Posterior vena cava (tissue), 2 donors: ENCODE measurements at places on chromosomes 6 and 20. TPM values are rescaled to one million over a fixed set of nuclear protein-coding genes. Genes with fewer than 3 reads are reported as not detected.

Gene EYA4
- total RNA-seq, result 2.6 TPM

Gene SLC22A1
- 1.8 TPM for total RNA-seq

Gene HLA-DRB5
- total RNA-seq, result 1.4 TPM

Gene MOCS1
- 27.3 TPM for total RNA-seq

Gene CLIC5
- total RNA-seq, result 7.6 TPM
